ENCODE measurements at places on chromosomes 6 and 20.

GRCh38 chr6:93419304-93420162 lies at the start of gene EPHA7:
Gene EPHA7, minus strand, starts transcription at chr6:93419559. Its CDS starts 218 bp downstream, at chr6:93419341.
- DNase-seq, result peak; percentile 74

DNA sequence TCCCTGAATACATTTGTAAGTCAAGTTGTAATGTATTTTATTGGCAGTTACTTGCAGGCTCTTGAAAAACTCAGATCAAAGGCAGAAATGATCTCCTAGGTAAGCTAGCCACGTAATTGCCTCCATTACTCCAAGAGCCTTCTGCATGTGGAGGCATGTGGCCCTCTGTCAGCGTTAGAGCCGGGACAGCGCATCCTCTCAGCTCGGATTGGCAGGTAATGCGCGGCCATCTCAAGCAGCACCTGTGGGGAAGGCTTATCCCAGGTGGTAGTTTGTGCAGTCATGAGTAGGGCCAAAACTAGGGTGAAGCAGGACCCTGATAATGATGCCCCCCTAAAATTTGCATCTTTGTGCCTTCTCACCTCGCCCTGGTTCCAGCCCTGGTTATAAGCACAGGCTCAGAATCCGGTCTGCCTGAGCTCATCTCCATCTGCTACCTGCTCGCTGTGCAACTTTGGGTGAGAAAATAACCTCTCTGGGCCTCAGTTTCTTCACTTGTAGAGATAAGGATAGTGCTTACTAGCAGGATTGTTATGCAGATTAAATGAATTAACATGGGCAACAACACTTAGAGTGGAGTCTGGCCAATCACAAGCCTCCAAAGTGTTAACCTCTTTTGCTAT lies 157.5 kb upstream of the PMEPA1 start:
- peak; percentile 26 for DNase-seq

DNA sequence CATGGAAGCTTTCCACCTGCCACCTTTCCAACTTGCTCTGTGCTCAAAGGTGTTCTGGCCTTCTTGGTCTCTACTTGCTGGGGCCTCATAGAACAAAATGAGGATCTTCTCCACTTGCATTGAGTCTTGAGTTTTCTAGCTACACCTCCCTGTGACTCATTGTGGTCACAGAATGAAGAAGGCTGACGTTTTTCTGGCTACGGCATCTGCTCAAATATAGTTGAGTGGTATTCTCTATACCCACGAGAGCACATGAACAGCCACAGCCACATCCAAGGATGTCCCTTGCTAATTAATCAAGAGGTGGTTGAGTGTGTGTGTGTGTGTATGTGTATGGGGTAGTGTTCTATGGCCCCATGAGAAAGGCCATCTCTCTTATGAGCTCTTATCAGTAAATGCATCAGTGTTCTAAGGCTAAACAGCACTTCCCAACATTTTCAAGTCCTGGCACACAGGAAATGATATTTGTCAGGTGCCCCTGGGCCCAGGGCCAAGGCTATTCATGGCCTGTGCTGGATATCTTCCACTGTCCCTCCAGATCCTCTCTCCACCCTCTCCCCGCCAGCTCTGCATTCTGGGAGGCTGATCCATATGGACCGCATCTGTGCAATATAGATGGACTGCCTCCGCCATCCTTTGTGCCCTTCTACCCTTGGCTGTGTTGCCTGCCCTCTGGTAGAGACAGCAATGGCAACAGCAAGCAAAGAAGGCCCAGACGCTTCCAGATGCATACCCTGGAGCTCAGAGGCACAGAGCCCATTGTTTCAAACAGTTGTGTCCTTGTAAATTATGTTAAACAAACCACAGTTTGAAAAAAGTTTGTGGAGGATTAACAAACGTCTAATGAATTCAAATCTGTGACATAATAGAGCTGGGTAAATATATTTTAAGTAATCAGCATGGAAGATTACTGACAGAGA lies 150.2 kb downstream of the LRFN2 start:
- DNase-seq, result no peak

- DNase-seq, result no peak
Measured at GRCh38 chr6:104349191-104349590, 510.5 kb downstream of the HACE1 start.

GRCh38 chr6:27161946-27162603 lies 85.4 kb upstream of the PRSS16 start:
- DNase-seq, result no peak

GRCh38 chr20:48823476-48823875 lies 4.3 kb downstream of the PREX1 start:
- DNase-seq, result no peak

- DNase-seq, result no peak
Measured at GRCh38 chr6:90573624-90574023, 13.2 kb downstream of the MAP3K7 start.

GRCh38 chr20:48774696-48775095 lies 53.1 kb downstream of the PREX1 start:
- DNase-seq, result no peak

GRCh38 chr20:40262219-40262618 lies 426.8 kb downstream of the MAFB start:
- no peak for DNase-seq

- DNase-seq, result no peak
Measured at GRCh38 chr20:20993372-20993771, 112.8 kb downstream of the LINC00237 start.

DNA sequence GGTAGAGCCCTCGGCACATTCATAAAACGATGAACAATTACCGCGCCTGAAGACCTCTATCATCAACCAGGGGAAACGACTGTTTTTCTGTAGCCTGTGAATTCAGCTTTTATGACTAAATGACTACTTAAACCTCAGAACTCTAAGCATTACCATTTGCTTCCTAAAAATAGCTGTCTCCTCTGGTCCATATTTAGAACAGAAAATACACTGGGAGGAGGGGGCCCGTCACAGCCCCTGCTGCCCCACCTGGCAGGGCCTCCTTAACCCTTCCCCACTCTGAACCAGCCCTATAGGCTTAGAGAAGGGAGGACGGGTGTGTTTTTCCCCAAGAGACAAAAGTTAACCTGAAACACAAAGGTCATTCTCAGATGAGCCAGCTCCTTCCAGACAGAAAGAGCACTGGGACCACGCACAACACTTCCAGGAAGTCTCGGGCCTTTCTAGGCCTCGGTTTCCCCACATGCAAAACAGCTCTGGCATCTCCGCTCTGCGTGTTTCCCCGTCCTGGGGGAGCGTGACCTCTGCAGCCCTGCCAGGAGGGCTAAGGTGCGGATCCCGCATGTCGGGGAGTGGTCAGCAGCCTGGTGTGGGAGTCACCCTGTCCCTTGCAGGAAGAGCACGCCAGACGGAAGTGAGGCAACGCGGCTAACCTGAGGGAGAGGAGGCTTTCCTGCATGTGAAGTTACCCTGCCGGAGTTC lies 193.9 kb downstream of the DLL1 start:
- no peak for DNase-seq

DNA sequence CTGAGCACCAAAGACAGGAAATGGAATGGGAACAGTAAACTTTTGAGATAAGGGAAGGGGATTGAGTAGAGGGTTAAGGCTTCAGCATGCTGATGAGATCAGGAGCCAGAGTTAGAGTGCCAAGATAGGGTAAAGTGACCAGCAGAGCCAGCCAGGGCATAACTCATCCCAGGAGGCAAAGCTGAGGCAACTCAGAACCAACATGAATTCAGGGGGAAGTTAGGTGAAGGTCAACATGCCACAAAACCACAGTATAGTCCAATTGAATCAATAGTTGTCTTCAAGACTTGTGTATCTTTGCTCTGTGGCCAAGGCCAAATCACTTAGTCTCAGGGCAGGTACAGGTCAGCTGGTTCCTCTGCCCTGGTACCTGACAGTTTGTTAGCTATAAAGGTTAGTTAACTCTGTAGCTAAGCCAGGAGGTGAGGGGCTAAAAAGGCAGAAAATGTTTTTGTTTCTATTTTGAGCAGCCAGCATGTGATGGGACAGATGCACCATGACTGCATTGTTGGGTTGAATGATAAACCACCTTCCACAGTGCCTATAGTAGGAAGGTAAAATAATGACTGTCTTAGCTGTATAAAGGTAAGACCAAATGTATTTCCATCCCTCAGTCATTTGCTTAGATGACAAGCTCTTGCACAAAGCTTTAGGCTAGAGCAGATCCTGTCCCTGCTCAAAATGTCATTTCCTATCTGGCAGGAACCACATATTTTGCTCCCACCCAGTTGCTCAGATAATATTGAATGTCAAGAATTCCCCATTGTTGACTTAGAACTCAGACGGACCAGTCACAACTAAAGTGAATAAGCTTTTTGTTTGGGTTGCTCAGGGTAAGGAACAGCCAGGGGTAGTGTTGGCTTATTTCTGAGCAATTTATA lies 15.8 kb downstream of the RNF8 start:
- no peak for DNase-seq

DNA sequence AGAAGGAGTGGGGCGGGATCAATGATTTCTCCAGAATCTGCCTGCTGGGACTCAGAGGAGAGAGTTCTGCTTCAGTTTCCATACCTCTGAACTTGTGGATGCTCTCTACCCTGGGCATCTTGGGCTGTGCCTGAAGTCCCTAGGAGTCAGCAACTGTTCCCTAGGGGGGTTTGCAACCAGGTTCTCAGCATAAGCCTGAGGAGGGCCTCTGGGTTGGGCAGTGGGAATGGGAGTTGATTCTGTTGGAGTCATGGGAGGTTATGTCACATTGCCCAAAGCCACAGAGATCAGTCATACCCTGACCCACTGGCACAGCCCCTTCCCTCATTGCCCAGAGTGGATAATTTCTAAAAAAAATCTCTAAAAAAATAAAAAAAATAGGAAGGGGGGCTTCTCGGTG lies 47.4 kb downstream of the MOCS1 start:
- no peak for DNase-seq

GRCh38 chr6:26554697-26555504 lies 16.7 kb downstream of the HMGN4 start:
- peak; percentile 88 for DNase-seq

GRCh38 chr6:5998711-5999687 lies 7.7 kb downstream of the NRN1 start:
- DNase-seq, result no peak

GRCh38 chr6:17022604-17023003 lies 79.2 kb upstream of the STMND1 start:
- no peak for DNase-seq

DNA sequence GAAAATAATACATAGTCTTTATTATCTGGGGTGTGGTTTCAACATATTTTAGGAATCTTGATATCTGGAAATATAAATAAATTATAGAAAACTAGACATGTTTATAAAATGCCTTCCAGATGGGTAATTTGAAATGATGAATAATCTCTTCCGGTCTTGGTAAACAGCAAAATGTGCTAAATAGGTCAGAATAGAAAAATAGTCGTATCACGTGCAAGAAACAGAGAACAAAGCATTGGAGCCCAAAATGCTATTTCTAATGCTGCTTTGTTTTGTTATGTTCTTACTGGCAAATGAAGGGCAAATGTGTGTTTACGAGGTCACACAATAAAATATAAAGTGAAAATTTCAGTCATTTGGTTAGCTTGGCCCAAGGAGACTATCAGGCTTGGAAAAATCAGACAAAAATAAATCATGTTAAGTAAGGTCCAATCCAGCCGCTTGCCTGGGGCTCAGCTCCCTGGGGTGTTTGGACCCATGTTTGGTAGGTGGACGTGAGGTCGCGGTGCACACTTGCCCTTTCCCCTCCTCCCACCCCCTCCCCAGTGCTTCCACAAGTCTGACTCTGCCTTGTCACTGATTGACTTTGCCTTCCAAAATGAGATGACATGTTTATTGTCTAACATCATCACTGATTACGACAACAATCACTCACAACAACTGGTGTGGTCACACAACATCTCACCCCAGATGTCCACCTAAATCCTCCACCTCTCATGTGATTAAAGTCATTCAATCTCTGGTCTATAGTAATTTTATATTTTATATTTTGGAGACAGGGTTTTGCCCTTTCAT lies 56.0 kb downstream of the RIN2 start:
- DNase-seq, result no peak

GRCh38 chr6:46690141-46690755 lies 2.6 kb downstream of the TDRD6 start:
- no peak for DNase-seq

DNA sequence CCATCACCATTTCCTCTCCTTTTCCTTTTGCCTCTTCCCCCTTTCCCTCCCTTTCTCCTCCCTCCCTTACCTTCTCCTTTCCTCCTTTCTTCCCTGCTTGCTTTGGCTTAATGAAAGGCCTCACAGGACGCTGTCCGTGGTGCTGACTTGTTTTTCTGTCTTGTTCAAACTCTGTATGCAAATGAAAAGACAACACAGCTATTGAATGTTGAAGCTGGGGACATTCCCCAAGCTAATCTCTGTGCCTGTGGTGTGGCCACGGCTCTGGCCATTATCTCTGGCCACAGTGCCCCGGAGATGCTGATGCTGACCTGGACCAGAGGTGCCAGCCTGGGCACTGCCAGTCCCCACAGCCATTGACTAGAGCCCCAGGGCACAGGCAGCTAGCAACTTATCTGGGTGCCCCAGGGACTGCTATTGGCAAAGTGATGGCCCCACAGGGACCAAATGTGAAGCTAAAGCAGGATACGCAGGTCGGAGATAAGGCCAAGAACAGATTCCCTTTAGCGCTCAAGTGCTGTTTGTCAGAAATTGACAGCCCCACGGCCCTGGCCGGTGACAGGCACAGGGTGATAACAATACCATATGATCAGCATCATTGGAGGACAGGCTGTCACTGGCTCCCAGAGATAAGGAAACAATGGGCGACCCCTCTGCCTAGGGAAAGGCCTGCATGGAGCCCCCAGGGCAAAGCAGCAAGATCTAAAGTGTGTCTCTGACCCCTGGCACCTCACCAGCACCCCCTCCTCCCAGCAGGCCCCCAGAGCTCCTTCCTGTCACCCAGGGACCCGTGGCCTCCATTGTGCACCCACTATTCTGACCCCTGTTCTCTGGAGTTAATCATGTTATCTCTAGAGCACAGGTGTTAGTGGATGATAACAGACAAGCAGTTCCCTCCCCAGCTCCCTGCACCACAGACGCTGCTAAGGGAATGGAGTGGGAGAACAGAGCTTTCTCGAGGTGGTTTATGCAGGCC lies 31.6 kb upstream of the SLC32A1 start:
- DNase-seq, result peak; percentile 72

Data from activated CD8-positive, alpha-beta memory T cell treated with anti-CD3 and anti-CD28 coated beads for 24 hours (primary cell).